ENCODE measurements at places on chromosomes 7 and 10. TPM values are rescaled to one million over a fixed set of nuclear protein-coding genes. Genes with fewer than 3 reads are reported as not detected.

DNA sequence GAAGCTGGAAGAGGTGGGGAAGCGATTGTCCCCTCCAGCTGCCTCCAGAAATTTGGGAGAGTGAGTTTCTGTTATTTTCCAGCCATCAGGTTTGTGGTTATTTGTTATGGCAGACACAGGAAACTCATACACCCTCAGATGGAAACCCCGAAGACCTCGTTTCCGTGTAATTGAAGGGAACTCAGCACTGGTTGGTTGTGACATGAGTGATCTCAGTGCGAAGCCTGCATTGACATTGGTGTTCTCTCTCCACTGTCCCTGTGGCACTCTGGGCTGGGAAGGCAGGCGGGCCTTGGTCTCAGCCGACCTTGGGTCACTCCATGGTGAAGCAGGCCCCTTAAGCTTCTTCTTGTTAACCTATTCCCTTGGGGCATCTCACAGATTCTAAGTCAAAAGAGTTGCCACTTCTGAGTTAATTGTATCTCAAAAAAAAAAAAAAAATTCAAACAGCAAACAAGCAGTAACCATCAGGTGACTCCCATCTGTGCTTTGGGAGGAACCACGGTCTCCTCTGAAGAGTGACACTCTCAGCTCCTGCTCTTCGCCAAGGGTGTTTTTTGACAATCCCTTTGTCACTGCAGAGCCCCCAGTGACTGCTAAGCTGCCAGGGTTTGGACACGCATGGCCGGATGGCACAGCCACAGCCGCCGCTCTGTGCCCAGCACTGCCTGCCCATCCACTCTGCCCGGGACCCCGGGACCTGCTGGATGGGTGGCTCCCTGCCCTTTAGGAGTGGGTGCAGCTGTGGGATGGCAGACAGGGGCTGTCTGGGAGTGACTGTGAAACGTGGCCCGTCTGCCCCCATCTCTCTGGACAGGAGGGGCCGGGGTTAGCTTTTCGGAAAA, 233.6 kb downstream of the PRPF18 start:
- DNase-seq = no peak

DNA sequence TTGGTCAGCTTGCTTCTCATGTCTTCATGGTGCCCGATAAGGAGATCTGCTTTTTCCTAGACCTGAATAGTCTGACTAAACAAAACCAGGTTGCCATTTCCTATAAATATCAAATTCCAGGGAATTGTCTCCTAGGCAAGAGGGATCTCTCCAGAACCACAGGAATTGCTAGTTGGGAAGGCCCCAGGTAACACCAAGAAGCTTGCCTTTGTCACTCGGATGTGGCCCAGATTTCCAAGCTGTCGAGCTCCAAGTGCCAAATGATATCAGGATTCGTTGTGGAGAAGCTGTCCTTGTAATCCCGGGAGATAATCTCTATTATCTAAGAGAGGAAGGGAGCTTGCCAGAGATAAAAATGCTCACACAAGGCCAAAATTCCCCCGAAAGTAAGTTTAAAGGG, 1288.5 kb upstream of the AUTS2 start:
- DNase-seq = no peak

DNA sequence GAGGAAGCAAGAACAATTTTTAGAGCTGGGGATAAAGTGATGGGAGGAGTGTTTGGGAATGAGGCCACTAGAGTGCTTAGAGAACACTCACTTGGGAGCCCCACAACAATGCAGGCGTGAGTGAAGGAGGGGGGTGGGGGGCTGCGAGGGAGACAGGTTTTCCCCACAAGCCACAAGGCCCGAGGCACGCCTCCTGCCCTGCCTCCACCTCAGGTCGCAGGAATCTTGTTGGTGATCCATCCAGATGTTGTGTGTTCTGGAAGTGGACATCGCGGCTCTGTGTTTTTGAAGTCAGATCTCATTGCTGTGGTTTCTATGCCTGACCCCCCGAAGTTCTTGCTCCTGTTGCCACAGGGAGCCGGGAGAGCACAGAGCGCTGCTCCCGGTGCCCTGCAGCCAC, 178.0 kb upstream of the BMPER start:
- DNase-seq = no peak

DNA sequence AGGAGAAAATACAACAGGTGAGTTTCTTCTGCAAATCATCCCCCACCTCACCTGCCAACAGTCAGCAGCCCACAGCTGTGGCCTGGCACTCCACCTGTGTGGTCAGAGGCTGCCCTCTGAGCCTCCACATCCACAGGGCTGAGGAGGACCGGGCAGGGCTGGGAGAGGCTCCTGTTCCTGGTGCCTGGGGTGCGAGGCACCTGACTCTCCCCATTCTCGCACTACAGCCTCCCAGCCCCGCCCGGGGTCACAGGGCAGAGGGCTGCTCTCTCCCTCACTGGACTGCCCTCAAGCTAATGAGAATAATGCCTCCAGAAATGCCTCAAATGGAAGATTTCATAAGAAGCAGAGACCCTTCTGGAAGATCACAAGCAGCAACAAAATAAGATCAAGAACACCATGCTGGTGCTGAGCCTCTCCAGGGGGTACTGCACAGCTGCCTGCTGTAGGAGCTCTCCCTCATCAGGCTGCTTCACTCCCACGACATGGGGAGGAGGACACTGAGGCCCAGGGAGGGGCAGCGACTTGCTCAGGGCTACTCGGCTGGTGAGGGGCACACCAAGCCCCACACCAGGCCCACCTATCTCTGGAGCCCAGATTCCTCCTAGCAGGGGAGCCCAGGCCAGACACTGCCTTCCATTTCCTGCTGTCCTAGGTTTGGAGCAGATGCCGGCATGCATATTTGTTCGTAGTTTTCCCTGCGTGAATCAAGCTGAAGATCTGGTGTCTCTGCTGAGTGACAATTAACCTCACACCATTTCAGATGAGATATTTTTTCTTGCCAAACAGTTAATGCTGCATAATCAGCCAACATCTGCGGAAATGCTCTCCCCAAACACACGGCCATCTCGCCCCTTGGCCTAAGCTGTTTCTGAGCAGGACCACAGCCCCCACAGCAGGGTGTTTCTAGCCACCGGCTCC, 76.5 kb downstream of the FAM53B start:
- DNase-seq = no peak

GRCh38 chr7:75789361-75789924, 17.4 kb upstream of the CCL26 start:
- DNase-seq = no peak

- DNase-seq = no peak
Measured at GRCh38 chr7:30465046-30465810, 13.4 kb downstream of the NOD1 start.

PNLIP gene
- total RNA-seq = not detected

ADCK2 gene
- total RNA-seq = 49.0 TPM

NUDT13 gene
- 4.7 TPM for total RNA-seq

All from Caki2 (cell line).